ENCODE measurements at places on chromosomes 13 and 19.

GRCh38 chr13:41696163-41697003 is 239.0 kb downstream of the RGCC start:
- DNase-seq: peak; percentile 81

- DNase-seq: no peak
Measured at GRCh38 chr19:35417713-35418534, 30.1 kb upstream of the FFAR2 start.

- DNase-seq: peak; percentile 64
Measured at GRCh38 chr13:71867131-71867814, at the start of gene DACH1. DACH1 (minus strand) TSS chr13:71867204.

DNA sequence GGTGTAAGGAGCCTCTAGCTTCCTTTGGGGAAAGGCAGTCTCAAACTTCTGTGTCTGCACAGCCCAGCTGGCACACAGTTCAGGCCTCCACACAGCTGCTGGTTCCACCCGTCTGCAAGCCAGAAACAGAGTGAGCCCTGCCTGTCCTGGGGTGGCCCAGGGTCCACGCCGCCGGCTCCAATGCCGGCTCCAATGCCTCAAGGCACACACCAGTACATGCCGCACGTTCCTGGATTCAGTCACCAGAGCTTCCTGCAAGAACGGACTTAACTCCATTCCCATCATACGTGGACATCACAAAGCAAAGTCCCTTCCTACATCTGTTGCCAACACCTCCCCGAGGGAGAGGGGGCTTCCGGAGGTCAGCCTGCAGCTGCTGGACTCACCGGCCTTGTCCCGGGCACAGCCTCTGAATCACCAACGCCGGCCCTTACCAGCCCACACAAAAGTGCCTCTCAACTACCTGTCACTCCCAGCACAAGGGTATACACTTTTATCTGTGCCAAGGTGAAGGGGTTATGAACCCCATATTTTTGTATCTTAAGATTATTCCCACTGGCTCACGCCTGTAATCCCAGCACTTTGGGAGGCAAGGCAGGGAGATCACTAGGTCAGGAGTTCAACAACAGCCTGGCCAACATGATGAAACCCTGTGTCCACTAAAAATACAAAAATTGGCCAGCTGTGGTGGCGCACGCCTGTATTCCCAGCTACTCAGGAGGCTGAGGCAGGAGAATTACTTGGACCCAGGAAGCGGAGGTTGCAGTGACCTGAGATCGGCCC is 8.5 kb downstream of the SH3GL1 start:
- DNase-seq: peak; percentile 52

DNA sequence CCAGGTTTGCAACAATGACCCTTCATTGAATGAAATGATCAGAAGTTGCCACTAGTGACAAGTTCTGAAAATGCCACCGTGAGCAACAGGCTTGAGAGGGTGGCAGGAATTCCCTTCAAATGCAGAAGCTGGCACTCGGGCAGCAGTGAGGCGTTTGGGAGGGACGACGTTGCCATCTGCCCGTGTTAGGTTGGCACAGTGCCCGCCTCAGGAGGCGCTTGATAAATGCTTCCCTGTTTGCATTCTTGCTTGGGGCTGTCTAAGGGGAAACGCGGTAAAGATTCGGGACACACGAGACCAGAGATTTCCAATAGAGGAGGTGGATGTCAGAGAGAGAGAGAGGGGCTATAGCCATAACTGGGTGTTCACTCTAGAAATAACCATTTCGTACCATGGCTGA is 101.9 kb downstream of the TEX29 start:
- DNase-seq: no peak

Measured in amniotic epithelial cell (primary cell).